ENCODE measurements at places on chromosomes 4 and X.

- DNase-seq, result no peak
These were observed 32.3 kb upstream of the KDR start for GRCh38 chr4:55157559-55158277.

DNA sequence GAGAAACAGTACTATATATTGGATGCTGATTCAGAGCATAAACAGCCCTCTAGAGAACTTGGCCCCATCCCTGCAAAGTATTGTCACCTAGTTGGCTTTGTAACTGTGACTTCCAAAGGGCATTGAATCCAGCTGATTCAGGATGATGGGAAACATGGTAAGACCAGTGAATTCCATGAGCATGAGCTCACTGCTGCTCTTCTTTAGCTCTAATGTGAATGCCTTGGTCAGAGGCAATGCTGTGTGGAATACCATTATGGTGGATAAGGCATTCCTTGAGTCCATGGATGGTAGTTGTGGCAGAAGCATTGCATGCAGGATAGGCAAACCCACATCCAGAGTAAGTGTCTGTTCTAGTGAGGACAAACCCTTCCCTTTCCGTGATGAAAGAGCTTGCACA lies 365.6 kb upstream of the EDA2R start:
- DNase-seq, result no peak

DNA sequence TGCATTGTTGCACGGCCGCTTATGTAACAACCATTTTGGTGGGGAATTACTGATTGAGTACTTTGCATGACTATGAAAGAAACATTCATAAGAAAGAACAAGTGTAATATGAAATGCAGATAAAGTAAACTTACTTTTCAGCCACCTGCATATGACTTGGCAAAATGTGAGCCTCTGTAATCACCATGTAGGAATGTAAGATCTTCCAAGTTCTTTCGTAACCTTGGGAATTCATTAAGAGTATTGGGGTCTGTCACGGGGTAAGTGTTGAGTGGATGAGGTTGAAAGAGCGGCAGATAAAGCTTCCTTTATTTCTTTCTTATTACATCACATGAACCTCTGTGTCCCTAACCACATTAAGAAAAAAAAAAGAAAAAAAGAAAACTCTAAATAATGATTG lies 348.5 kb upstream of the NR3C2 start:
- DNase-seq, result no peak

GRCh38 chrX:154714925-154715324 lies 36.0 kb downstream of the GAB3 start:
- no peak for DNase-seq

DNA sequence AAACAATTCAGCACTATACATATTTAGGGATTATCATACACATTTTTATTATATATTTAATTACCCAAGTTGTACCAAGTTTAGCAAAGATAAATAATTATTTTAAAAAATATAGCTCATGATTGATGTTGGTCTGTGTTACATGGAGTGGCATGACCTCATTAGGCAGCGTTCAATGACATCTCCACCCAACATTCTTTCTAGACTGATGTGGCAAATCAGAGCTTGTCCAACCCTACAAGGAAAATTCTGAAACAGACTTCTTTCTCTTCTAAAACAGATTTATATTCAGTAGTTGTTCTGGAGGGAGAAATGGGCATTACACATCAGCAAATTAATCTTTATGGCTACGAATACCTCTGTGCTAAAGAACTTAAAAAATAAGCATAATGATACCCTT lies 189.7 kb downstream of the PDGFC start:
- no peak for DNase-seq

DNA sequence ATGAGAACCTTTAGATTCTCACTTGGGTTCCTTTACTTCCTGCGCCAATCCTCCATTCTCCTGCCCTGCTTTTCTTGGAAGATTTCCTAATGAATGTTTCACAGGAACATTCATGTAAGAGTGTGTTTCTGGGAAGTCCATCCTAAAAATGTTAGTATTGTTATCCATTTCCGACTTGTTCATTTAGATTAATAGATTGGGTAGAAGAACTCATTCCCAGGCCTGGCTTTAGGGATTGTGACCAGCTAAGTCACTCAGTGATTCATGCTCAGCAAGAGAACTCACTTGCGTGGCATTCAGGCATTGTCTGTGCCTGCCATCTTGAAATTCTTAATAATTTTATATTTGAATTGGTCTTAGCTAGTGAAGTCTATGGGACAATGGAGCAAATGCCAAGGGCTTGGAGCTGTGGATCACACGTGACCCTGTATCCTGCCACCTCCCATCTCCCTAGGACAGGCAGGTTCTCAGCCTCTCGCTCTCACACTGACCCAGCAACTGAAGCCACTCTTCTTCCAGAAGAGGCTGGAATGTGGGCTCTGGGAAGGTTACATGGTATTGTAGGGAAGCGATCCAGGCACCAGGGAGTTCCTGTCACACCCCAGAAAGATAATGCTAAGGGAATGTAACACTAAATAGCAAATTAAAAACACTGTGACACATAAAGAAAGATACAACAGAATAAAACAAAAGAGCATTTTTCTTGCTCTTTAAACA lies 562.1 kb downstream of the TMA16 start:
- no peak for DNase-seq

DNA sequence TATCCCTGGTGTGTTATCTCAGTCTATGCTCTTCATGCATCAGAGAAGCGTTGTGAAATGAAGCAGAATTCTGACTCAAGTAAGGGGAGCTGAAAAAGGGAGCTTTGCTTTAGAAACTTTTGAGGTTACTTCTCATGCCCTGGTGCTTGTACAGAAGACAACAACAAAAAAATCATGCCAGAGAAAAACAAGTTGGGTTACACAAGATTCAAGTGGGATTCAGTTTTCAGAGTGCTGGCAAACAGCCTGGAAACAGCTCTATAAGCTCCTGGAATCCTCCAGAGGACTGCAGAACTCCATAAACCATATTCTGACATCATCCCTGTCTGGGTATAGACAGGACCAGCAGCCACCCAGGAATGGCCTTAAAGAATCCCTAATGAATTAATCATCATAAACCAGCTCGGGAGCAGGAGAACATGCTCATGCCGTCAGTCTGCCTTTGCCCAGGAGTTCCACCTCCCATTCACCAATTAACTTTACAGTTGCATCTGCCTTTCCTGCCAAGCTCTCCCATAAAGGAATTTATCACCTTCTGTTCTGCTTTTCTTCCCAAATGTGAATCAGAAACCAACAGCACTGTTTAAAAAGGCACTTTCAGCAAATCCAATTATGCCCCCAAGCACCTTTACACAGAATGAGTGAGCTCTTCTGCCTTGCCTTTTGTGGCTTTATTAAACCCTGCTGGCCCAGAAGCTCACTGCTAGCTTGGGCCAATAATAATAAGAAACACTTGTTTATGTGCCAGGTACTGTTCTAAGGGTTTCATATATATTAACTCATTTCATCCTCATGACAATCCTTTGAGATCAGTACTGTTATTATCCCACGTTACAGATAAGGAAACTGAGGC lies 54.5 kb upstream of the FBXW7 start:
- DNase-seq, result no peak

DNA sequence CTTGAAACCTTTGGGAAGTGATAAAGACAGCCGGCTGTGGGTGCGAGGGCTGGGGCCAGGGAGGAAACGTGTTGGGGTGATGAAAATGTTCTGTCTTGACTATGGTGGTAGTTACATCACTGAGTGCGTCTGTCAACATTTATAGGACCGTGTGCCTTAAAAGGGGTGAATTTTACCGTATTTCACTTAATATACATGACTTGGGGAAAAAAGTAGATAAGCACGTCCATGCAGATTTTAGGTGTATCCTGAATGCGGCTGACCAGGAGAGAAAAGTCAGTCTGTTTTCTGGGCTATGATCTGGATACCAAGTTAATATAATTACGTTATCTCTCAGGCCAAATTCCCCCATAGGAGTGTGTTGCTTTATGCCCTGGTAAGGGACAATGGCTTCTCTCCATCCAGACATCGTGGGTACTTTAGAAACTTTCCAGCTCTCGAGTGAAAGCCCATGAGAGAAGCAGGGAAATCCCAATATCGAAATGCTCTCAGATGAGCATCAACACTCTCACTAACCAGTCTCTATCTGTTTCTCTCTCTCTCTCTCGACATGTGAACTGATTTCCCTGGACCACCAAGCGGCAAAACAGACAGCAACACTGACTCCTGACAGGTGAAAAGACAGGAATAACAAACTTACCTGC lies 71.5 kb downstream of the IRF2 start:
- DNase-seq, result no peak

DNA sequence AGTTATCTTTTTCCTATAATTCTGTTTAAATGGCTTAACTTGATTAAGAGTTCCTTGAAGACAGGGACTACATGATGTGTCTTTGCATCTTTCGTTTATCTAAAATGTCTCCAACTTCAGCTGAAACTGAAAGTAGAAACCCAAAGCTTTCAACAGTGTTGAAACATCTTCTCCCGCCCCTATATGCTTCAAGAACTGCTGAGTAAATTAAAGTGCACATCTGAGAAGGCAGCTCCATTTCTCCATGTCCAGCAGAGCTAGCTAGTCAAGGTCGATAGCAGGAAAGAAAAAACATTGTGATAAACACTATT lies 185.7 kb upstream of the TBL1X start:
- no peak for DNase-seq

- DNase-seq, result no peak
These were observed 413.3 kb downstream of the SPRY1 start for GRCh38 chr4:123809864-123810263.

GRCh38 chr4:64780664-64781063 lies 371.4 kb upstream of the TECRL start:
- DNase-seq, result no peak

DNA sequence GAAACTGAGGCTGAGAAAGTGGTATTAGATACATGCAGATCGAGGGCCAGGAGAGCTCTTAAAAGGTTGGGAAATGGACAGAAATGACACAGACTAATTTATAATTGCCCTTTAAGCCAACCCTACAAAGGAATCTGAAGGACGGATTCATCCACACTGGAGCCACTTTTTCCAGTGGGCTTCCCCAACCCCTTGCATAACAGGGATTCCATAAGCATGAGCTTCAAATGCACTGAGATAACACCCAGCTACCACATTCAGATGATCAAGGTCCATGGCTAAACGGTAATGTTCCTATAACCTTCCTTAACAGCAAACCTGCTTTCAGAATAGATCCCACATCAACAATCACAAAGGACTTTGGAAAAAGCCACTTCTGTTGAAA lies 34.2 kb downstream of the PLAC1 start:
- no peak for DNase-seq

DNA sequence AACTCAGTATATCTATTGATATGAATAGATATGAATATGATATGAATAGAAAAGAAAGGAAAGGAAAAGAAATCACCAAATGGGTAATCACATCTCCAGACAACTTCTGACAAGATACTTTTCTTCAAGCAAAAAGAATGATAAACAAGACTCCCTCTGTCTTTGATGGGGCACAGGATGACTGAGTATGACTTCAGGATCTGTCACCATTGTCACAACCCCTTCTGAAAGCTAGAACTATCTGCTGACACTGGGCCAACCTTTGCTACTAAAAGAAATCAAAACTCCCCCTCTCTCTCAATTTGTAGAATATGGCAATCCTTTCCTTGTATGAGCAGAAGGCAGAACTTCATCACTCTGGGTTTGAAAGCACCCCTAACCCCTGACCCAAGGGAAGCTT lies 267.2 kb upstream of the RASGEF1B start:
- no peak for DNase-seq

DNA sequence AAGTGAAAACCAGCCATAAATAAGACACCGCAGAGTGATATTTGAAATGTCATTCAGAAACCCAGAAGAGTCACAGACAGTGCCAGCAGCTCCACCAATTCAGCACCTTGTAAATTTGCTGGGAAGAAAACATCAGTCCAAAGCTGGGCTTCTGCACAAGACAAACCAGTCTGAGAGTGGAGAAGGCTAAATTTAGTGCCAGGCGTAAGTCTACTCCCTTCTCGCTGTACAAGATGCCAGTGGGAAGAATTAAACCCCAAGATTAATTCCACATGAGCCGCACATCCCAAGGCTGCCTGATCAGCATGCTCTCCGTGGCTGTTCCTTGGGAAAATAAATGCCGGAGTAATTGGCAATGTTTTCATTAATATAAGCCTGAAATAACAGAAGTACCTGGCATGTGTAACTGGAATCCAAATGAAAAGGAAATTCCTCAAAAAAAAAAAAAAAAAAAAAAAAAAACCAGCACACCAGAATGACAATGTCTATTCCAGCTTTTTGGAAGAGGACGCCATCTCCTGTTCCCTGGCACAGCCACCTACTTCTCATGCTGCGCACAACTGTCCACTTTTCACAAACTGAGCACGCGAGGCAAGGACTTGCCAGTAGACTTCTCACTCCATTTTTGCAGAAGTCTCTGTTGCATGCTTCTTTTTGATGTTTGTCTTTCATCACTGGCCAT lies 95.5 kb downstream of the NSUN7 start:
- DNase-seq, result no peak

- DNase-seq, result no peak
These were observed 10.0 kb downstream of the TMEM164 start for GRCh38 chrX:110012818-110013485.

GRCh38 chrX:150847088-150847487 lies 51.4 kb downstream of the CD99L2 start:
- DNase-seq, result no peak

GRCh38 chr4:74095886-74096264 lies 3.1 kb downstream of the CXCL2 start:
- DNase-seq, result no peak

- peak; percentile 12 for DNase-seq
These were observed 429 bp downstream of the NOCT start for GRCh38 chr4:139015948-139016471.

DNA sequence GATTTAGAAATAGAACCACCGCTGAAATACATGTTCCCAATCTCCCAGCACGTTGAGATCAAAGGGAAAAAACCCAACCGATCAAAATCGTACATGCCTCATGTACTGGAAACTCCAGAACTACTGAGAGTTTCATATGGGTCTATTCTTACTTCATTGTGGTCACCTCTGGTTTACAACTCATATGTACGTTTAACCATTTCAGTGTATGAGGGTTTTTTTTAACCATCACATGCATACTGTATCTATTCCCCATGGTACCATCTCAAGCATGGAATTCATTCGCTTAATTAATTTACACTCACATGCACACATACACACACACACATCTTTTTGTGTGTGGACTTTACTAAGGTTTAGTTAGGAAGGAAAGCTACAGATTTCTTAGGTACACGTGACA lies 46.0 kb upstream of the CLNK start:
- no peak for DNase-seq

- no peak for DNase-seq
These were observed 100.3 kb upstream of the SLIT2 start for GRCh38 chr4:20151436-20151835.

- no peak for DNase-seq
These were observed 194.4 kb upstream of the RPL34 start for GRCh38 chr4:108425988-108426387.

DNA sequence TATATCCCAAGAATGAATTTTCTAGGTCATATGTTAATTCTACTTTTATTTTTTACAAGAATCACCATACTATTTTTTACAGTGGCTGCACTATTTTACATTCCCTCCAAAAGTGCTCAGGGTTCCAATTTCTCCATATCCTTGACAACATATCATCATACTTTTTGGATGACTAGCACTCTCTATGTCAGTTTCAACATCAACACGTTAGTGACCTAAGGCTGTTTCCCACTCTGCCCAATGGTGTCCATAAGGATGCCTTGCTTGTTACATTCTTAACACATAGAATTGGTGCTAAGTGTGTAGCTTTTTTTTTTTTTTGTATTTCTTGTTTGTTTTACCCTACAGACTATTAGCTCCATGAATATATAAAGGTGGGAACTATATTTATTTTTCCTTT lies 175.4 kb downstream of the PCDH10 start:
- no peak for DNase-seq

GRCh38 chr4:176011529-176011928 lies 54.1 kb upstream of the WDR17 start:
- DNase-seq, result no peak
